ENCODE measurements at places on chromosomes 6 and 20. TPM values are rescaled to one million over a fixed set of nuclear protein-coding genes. Genes with fewer than 3 reads are reported as not detected.

DNA sequence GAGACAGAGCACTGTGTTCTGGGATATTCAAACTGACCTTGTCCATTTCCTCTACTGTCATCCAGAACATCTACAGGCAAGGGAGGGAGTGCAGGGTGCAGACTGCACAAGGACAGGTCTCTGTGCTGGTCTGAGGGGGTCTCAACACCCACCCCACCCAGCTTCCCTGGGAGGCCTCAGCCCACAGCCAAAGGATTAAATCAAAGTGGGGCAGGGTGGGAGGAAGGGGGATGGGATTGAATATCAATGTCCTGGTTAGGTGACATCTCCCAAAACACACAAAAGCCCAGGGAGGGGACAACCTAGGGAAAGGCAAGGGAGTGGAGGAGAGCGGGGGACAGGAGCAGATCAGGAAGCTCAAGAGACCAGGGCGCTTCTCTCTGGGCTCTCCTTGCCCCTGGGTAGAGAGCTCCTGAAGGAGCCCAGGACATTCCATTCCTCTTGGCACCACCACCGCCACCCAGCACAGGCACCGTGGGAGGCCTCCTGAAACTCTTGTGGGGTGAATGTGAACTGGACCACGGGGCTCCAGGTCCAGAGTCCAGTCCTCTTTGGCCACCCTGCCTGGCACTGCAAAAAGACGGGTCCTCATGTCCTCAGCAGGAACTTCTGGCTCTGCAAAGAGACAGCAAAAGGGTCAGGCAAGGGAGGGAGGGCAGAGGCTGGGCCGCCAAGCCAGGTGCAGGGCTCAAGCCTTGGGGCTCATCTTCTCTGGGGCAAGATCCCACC is 73.9 kb downstream of the JPH2 start:
- DNase-seq: no peak

Gene LYRM4
- polyA plus RNA-seq: 38.3 TPM

- DNase-seq: peak; percentile 83
These were observed 373.5 kb upstream of the BTBD3 start for GRCh38 chr20:11544029-11544678.

DNA sequence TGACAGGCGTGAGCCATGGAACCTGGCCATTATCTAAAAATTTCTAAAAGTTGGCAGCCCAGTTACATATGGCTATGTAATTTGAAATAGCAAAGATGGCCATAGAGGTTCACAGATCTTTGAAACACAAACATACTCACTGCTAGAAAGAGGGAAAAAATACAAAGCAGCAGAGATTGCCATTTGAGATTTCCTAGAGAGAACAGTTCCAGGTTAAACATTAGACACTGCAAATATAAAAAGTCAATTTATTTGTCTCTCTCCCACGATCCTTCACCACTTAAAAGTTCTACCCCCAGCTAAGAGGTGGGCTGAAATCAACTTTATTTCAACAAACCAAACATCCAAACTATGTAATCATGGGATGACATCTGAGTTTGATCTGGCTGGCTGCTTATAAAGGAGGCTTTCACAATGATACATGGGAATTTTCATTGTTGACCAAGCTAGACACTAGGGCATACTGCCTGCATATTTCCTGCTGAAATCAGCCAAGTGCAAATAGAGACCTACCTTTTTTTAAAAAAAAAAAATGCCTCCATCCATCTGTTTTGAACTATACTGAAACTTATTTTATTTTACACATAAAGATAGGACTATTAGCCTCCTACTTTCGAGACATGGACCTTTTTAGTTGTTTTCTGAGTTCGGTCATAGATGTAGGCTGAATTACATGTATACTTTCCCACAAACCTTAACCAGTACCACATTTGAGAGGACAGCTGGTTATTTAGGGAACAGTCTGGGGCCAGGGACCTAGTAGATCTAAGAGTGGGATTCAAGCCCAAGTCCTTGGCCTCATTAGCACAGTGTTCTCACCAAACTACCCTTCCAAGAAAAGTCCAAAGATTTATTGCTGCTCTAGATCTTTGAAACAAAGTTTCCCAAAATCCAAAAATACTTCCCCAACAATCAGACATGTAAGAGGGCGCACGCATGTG is 16.6 kb downstream of the DCDC2 start:
- DNase-seq: no peak

- DNase-seq: no peak
These were observed 359.7 kb downstream of the BTBD9 start for GRCh38 chr6:38279963-38280588.

DNA sequence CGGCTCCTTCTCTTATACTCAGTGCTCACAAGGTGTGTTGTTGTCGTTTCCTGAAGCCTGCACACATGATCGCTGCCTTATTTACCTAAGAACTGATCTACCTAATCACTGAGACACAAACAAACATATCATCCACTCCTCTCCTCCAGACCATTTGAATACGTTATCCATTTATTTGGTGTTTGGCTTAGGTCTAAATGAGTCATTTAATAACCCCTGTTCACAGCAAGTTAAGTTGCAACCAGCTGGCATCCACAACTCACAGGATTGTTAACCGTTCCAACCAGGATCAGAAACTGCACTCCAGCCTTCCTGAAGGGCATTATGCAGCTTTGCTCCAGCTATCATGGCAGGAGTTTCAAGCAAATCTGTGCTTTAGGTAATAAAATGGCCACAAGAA is 511.1 kb upstream of the MAP3K7 start:
- DNase-seq: no peak

DNA sequence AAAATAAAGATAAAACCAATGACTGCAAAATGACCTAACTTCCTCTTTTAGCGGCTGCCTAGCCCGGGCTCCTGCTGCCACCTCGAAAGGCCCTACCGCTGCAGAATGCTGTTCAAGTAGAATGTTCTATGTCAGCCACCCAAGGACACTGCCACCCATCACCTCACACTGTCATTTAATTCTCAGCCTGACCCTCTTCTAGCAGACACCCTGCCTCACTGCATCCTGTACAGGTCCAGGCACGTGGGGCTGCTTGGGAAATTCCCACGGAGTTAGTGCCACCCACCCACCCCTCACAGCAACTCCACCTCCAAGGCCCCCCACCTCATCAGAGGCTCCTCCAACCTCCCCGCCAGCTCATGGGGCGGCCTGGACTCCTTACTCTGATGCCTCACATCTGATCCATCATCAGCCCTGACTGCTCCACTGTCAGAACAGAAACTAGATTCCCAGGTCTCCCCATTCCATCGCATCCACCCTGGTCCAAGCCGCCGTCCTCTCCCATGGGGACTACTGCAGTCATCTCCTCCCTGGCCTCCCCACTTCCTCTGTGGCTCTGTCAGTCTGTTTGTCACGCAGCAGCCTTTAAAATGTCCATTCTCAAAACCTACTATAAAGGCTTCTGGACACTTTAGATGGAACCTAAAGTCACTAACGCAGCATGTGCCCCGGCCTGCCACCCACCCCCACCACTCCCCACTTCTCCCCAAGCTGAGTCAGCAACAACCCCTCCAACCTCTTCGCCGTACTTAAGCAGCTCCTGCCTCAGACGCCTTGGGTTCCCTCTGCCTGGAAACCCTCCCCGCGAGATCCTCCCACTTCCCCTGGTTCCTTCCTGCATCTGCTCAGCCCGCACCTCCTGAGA is 17.0 kb downstream of the NFATC2 start:
- DNase-seq: no peak

DNA sequence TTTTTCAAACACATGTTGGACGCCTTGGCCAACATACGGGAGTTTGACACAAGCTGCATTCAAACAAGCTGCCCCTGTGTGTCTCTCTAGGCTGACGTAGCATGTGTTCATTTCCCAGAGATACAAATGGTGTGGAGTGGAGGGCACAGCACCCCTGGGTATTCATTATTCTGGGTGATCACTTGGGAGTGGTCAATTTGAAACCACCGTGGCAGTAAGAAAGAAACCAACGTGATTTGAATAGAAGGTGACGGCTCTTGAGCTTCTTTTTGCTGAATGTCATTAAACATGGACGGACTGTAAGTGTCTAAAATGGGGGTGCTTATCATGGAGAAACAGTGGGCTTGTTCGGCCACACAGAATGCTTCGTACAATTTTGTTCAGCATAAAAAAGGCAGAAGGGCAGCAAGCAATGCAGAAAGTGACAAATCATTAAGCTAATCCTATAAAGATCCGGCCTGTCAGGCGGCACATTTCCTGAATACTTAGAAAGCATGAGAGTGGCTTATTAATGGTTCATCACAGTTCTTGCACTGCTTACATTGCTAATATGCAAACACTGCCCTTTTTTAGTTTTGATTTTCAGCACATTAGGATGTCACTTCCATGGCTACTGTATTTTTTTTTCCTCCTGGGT is 1261.9 kb upstream of the CITED2 start:
- DNase-seq: no peak

Gene TP53TG5
- polyA plus RNA-seq: 3.5 TPM

Gene TMEM242
- 20.2 TPM for polyA plus RNA-seq

DNA sequence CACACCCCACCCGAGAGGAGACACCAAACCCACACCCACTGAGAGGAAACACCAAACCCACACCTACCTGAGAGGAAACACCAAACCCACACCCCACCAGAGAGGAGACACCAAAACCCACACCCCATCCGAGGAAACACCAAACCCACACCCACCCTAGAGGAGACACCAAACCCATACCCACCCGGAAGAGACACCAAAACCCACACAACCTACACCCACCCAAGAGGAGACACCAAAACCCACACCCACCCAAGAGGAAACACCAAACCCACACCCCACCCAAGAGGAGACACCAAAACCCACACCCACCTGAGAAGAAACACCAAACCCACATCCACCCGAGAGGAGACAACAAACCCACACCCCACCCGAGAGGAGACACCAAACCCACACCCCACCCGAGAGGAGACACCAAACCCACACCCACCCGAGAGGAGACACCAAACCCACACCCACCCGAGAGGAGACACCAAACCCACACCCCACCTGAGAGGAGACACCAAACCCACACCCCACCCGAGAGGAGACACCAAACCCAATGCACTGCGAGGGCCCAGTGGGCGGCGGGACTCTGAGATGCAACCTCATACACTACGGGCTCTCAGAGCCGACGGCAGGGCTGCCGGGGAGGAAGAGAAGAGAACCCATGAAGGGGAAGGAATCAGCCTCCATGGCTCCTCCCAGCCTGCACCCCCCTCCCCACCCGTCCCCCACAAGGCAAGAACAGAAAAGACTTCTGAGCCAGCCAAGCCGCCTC is 83.3 kb downstream of the TAF4 start:
- DNase-seq: no peak

DNA sequence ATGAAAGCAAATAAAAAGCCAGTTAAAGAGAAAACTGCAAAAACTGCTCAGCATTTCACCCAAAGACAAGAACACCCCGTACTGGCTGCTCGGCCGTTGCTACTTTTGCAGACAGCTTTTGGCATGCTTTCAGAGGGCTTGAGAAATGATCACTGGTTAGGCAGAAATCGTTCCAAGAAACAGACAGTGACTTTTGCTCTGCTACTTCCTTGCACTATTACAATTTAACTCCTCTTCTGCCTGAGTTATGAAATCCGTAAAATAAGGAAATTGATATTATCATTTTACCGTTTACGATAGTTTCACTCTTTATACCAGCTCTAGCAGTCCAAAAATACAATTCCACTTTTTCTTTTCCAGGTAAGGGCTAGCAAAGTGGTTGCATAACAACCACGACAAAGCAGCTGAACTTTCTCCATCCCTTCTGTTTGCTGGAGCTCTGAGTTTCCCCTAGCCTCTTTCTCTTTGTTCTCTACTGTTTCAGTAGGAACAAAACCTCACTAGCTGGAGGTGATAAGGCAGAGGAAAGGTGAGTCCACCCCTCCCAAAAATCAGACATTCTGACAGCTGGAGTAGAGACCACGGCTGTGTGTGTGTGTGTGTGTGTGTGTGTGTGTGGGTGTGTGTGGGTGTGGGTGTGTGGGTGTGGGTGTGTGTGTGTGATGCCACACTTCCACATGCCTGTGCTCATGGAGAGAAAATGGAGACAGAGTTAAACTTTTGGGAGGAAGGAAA is 191.8 kb upstream of the RREB1 start:
- no peak for DNase-seq

Gene GSTA2
- 0.24 TPM for polyA plus RNA-seq

GRCh38 chr20:7996898-7997297 is 22.7 kb downstream of the TMX4 start:
- no peak for DNase-seq

DNA sequence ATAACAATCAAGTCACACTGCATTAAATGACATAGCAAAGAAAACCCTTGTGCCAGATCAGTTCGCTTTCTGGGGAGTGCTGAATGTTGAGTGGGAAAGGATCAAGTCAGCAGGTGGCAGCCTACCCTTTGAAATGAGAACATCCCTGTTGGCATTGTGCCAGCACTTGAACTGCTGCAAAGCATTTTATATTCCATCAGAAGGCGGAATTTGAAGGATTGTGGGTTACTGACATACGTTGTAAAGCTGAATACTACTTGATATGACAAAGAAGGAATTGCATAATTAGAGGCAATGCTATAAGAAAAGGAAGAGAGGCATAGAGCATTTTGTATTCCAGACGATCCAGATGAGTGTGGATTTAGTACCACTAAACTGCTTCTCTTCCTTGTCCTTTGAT is 26.5 kb downstream of the BCKDHB start:
- DNase-seq: peak; percentile 84

Gene DDX27
- 27.8 TPM for polyA plus RNA-seq

Gene SPEF1
- polyA plus RNA-seq: 1.2 TPM

DNA sequence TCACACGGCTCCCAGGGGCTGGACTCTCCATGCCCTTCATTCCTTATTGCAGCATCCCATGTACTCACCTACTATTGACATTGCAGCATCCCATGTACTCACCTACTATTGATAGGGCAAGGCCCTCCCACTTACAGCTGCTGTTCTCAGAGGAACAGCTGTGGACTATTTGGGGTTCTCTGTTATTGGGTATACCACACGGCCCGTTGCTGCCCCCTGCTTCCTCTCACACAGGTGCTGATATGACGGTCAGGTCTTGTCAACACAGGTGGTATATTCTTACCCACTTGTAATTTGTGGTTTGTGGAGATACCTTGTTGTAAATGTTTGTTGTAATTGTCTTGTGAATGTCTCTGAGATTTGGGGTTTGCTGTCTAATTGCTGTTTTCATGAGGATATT is 18.8 kb downstream of the ALDH5A1 start:
- no peak for DNase-seq

GRCh38 chr6:96621983-96622382 is 59.1 kb downstream of the FHL5 start:
- DNase-seq: no peak

GRCh38 chr6:92427453-92427852 is 991.9 kb downstream of the EPHA7 start:
- DNase-seq: no peak

GRCh38 chr20:12835999-12836398 is 172.8 kb upstream of the SPTLC3 start:
- DNase-seq: no peak

GRCh38 chr20:55200317-55200716 is 724.9 kb downstream of the DOK5 start:
- no peak for DNase-seq

Gene FAM162B
- 0.56 TPM for polyA plus RNA-seq

GRCh38 chr20:13758884-13759283 is 25.8 kb downstream of the ESF1 start:
- no peak for DNase-seq

Measured in cardiac muscle cell (in vitro differentiated cells and primary cell).